Neural progenitor cell (in vitro differentiated cells): ENCODE measurements at places on chromosomes 1 and 21.

DNA sequence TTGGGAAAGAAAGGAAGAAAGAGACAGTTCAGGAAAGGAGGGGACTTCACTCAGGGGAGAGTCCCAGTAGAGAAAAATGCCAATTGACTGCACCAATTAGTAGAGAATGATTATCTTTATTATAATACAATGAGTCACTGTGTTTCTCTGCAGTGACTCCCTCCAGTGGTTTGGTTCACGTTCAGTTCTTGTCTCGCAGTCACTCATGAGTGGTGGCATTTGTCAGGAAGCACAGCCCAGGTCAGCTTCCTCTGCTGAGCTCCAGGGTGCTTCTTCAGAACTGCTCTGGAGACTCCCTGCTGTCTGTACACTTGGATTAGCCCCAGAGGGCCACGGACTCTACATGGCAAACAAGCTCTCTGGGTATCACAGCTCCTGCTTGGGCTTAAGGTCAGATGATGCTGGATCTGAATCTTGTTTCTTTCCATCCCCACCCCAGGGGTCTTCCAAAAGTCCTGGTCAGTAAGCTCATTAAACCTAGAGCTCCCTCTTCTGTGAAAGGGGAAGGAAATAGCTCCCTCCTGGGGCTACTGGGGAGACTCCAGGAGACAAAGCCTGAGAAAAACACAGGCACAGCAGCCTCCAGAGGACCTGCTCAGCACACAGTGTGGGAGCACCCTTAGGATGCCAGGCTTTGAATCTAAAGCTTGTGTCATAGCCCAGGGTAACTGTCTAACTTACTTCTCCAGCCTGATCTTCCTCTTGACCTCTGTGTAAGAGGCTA lies 619.0 kb downstream of the AJAP1 start:
- peak; percentile 33 for DNase-seq

DNA sequence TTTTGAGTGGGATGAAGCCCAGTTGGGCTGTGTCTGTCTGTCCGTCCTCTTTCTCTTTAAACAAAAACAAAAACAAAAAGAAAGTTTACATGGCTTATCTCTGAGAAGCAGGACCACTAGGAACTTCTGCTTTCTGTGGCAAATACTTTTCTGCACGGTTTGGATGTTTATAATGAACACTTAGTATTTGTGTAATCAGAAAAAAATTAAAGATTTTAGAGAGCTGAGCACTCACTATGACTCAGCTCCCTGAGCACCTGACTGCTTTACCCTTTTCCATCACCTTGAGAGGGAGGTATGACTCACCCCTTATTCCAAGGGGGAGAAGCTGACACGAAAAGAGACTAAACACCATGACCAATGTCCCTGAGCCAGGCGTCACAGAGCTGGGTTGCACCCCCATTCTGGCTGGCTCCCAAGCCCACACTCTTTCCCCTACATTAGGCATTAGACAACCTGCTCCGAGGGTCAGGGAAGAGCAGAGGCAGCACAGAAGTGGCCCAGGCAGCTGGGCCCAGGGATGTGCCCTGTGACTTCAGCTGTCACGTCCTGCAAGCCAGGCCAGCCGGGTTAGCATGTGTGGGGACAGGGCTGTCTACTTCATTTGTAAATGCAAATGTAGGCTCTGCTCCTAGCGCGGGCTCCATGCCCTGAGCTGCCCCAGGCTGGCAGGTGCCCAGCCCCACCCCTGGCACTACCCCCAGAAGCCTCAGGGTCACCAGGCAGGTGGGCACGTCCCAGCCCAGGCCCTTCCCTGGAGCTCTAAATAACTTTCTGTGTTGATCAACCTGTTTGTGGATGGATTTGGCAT lies 30.4 kb downstream of the RAP1GAP start:
- DNase-seq = no peak

DNA sequence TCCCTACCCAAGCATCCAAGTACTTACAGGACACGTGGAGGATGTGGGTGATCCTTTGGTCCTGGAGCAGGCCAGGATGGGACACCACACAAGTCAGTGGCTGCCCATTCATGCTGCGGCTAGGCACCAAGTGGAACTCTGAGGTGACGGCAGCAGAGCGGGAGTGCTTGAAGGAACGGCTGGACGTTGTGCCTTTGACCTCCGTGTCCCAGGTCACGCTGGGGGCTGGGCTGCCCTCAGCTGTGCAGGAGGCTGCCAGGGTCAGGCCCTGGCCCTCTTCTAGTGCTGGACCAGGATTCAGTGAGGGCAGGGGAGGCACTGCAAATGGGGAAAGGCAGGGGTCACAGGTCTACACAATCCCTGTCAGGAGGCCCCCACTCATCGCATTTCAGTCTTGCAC lies 7.7 kb upstream of the ARHGAP30 start:
- DNase-seq = no peak

DNA sequence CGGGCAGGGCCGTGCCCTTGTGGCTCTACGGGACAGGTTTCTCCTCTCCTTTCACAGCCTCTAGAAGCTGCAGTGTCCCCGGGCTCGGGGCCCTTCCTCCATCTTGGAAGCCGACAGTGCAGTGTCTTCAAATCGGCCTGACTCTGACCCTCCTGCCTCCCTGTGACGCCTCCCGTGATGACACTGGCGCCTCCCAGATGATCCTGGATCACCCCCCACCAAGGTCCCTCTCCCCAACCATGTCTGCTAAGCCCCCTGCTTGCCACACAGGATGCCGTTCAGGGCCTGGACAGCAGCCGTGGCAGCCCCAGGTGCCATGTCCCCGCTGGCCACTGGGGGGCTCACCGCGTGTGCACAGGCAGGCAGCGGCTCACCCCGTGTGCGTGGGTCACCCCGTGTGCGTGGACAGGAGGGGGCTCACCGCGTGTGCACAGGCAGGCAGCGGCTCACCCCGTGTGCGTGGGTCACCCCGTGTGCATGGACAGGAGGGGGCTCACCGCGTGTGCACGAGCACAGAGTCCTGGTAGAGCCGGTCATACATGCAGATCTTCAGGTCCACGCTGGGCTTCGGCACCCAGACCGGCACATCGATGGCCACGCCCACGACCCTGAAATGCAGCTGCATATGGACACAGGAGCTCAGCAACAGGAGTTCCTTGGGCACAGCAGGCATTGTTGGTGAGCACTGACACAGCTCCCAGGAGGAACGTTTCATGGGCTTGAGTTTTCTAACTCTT lies 24.9 kb upstream of the TMEM52 start:
- DNase-seq = peak; percentile 84

DNA sequence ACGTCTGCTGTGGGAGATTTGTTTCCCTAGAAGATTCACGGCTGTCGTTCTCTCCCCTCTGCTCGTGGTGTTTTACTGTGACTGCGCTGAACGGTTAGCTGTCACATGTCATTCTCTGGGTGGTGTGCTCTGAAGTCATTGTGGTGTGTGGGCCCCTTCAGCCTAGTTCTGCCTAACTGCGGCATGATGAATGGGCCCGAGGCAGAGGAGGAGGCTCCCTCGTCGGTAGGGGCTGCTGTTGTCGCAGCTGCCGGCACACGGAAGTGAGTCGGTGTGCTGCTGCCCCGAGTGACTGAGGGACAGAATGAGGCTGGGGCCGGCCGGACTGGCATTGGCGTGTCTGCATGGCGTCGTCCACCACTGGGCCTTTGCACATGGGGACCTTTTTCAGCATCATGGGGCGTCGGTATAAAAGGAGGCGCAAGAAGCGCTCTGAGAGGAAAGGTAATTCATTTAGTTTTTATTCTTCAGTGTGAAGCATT lies 77.9 kb downstream of the ADARB1 start:
- DNase-seq = peak; percentile 77

DNA sequence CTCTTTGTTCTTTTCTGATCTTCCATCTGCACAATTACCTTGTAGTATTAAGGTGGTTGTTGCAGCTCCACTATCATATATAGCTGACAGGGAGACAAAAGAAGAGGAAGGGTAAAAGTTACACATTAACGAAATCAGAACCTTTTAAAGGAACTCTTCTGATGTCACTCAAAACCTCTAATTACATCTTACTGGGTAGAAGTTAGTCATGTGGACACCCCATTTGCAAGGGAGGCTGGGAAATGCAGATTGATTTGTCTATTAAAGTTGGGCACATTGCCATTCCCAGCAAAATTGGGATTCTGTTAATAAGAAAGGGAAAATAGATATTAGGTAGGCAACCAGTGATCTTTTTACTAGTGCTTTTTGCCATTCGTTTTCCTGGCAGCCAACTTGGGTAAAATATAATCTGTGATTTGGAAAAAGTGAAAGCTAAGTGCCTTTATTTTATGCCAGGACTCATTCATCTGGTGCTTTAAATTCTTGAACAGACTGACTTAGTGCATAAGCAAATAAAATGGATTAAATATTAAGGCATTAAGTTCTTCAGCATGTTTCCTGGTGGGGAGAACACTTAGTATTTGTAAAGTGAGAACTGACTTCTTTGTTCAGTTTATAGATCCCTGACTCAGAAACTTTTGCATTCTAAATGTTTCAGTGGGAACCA lies 71.3 kb downstream of the DNM3 start:
- no peak for DNase-seq

- DNase-seq = no peak
Measured at GRCh38 chr1:216531263-216532239, 108.3 kb upstream of the USH2A start.

- no peak for DNase-seq
Measured at GRCh38 chr1:178885869-178886268, 15.0 kb upstream of the ANGPTL1 start.

GRCh38 chr1:172517545-172517944 lies 15.4 kb upstream of the SUCO start:
- no peak for DNase-seq

- DNase-seq = peak; percentile 43
Measured at GRCh38 chr1:95888941-95889390, 655.0 kb downstream of the RWDD3 start.

DNA sequence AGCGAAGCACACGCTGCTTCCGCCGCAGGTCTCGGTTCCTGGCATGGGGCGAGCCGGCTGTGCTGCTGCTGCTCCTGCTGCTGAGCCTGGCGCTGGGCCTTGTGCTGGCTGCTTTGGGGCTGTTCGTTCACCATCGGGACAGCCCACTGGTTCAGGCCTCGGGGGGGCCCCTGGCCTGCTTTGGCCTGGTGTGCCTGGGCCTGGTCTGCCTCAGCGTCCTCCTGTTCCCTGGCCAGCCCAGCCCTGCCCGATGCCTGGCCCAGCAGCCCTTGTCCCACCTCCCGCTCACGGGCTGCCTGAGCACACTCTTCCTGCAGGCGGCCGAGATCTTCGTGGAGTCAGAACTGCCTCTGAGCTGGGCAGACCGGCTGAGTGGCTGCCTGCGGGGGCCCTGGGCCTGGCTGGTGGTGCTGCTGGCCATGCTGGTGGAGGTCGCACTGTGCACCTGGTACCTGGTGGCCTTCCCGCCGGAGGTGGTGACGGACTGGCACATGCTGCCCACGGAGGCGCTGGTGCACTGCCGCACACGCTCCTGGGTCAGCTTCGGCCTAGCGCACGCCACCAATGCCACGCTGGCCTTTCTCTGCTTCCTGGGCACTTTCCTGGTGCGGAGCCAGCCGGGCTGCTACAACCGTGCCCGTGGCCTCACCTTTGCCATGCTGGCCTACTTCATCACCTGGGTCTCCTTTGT lies 2.6 kb downstream of the TAS1R3 start:
- no peak for DNase-seq

GRCh38 chr21:34910396-34910795 lies 138.7 kb downstream of the RUNX1 start:
- DNase-seq = no peak

DNA sequence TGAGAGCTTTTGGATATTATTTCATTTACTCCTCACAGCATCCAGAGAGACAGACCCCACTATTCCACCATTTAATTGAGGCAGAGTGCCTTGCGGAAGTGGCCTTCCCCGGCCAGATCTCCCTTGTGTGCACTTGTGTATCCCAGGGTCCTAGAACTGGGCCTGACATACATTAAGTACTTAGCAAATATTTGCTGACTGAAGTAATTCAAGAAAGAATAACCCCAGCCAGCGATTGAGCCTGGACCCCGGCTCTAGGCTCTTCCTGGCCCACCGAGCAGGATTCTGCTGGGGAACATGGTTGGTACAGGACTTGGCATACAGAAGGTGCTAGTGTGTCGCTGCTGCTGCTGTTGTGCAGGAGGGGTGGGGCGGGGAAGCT lies 8.4 kb downstream of the DMRTA2 start:
- DNase-seq = no peak

DNA sequence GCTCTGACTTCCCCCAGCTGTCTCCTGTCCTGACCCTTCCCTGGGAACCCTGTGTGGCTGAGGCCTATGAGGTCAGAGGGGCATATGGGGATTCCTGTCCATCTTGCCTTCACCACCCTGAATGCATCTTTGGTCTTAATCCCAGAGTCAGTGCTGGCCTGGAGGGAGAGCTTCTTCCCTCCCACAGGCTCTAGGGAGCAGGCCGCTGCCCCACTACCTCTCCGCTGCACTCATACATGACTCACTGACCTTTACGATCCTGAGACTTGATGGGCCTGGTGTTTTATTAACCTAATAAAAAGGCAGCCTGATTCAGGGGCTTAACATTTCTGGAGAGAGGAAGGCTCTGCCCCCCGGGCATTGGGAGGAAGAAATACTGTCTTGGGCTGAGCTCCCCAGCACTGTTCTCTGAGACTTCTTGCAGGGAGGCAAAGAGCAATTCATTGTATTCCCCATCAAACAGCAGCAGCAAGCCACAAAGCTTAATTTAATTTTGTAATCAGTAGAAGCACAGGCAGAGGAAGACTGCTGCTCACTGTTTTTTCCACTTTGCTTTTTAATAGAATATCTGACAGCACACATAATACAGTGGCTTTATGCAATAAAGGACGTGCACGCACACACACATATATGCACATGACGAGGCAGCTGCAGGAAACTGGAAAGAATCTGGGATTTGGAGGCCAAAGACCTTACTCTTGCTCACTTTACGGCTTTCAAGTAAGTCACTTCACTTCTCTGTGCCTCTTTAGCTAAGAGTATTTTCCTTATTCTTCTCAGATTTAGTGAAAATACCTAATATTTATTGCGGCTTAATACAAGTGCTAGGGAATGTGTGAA lies 89.2 kb upstream of the GRIK3 start:
- peak; percentile 39 for DNase-seq

- no peak for DNase-seq
Measured at GRCh38 chr1:29460694-29461093, 224.4 kb downstream of the PTPRU start.

- DNase-seq = no peak
Measured at GRCh38 chr1:246428542-246429308, 78.4 kb downstream of the SMYD3 start.

GRCh38 chr21:45390831-45391742 lies 13.9 kb upstream of the COL18A1 start:
- no peak for DNase-seq

- DNase-seq = no peak
Measured at GRCh38 chr1:64616039-64616438, 128.8 kb upstream of the RAVER2 start.

GRCh38 chr1:91569411-91570119 lies 68.9 kb downstream of the CDC7 start:
- DNase-seq = no peak
